CD8-positive, alpha-beta memory T cell (primary cell): ENCODE measurements at places on chromosomes 4 and X. TPM values are rescaled to one million over a fixed set of nuclear protein-coding genes. Genes with fewer than 3 reads are reported as not detected.

COX7B gene
- 348 TPM for total RNA-seq

DNA sequence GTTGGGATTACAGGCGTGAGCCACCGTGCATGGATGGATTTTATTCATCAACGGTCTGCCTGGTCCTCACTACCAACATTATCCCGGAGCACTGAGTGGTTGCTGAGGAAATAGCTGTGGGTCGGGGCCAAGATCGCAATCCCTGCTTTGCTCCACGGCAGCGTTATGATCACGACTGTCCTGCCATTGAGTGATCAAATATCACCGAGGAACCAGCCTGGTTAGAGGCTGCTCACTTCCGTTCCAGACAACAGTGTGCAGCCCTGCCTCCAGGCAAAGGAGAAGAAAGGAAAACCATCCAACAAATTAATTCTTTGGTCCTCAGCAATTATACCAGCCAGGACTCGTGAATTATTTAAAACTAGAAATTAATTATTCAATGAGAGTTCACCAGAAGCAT is 70.6 kb upstream of the TBL1X start:
- no peak for DNase-seq

DNA sequence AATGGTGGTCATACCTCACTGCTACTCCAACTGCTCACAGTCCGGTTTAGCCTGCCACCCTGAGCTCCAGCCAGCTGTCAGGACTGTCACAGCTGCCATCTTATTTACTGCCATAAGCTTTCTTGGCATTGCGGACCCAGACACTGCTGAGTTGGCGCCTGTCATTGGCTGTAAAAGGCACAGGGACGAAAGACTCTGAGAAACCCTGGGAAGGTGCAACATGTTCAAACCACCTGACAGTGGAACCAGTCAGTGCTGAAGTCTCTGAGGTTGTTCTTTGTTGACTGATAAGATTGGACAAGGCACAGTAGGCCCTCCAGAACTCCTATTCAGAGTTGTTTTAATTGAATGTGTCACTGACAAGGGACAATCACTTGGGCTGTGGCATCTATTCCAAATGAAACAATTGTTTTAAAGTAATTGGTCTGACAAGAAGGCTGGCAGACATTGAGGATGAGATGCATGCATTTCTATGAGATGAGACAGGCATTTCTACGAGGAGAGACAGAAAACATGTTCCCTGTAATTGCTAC is 927.8 kb downstream of the STPG2 start:
- no peak for DNase-seq

DNA sequence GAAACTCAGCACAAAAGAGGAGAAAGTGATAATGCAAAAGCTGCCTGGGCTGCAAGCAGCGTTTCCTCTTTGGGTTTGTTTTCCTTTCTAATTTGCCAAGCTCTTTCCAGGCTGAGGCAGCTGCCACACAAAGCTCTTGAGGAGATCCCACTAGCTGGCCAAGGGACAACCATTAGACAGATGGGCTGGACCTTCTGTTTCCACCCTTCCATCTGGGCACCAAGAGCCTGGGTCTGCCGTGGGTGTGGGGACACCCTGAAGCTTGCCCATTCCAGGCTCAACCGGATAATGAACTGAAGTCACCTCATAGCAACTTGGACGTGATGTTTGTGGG is 194.6 kb upstream of the C1QTNF7 start:
- DNase-seq, result no peak

- no peak for DNase-seq
Observed at GRCh38 chrX:53599781-53600396, 86.6 kb downstream of the HUWE1 start.

DNA sequence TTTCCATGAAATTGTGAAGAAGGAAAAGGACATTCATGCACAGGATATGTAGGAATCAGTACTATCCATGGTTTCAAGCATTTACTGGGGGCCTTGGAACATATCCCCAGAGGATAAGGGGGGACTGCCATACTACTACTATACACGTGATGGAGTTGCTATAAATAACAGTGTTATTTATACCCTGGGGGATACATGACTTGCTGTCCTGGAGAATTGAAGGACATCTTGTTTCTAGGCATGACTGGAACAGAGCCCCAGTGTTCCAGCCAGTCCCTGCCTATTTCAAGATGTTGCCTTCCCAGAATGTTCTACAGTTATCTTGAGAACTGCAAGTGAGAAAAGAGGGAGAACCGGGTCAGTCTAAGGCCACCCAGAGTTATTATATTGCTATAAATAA is 39.6 kb upstream of the ZNF81 start:
- no peak for DNase-seq

DNA sequence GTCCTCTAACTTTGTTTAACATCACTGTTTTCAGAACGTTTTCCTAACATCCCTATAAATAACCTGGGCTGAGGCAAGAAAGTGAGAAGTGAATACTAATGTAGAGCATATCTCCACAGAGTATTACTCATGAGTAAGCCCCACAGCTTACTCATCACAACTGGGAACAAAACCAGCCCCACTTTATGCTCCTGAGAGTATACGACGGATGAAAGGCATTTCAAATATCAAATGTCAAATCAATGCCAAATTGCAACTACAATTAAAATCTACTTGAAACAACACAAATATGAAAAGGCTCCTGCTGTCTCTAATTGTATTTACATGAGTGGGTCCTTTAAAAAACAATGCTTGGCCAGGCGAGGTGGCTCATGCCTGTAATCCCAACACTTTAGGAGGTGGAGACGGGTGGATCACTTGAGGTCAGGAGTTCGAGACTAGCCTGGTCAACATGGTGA is 41.2 kb downstream of the SH3RF1 start:
- no peak for DNase-seq

DNA sequence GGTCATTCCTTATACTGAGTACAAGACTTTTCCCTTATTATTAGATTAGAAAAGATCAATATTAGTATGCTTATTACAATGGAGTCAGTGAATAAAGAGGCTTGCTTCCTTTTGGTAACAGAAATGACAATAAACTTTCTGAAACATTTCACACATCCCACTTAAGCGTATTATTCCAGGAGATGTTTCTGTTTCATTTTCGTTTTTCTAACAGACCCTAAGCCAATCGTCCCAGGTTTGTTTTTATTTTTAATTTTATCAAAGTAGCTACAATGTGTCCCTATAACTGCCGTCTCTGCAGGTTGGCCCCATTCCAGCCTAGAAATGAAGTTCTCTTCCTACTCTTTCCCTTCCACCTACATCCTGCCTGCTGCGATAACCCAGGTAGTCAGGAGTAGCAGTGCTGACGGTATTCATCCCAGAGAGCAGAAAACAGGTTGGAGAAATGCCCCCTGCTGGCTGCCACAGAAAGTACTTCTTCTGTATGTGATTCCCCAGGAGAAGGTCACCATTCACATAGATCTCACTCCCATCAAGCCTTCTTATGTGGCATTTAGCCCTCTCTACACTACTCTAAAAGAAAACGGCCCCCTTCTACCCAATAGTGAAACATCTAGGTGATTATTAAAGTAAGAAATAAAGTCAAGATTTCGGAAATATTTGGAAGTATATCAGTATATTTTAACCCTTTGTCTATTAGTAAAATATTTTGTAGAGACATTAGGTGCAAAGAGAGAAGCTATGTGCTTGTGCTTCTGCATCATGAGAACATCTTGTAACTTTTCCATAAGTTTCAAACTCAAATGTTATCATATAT is 40.4 kb downstream of the ENPEP start:
- peak; percentile 76 for DNase-seq

DNA sequence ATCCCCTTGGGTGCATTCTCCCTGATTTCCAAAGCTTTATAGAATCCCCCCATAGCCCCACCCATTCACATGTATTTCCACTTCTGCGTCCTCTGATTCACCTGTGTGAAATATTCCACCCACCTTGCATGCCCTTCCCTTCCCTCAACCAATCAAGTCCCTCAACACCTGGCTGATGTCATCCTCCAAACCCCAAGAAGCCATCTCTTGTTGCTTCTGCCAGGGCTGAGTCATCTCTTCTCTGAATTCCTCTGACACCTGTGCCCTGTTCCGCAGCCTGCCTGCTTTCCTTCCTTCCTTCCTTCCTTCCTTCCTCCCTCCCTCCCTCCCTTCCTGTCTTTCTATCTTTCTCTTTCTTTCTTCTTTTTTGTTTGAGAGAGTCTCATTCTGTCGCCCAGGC is 9.9 kb downstream of the CRMP1 start:
- DNase-seq, result no peak

DNA sequence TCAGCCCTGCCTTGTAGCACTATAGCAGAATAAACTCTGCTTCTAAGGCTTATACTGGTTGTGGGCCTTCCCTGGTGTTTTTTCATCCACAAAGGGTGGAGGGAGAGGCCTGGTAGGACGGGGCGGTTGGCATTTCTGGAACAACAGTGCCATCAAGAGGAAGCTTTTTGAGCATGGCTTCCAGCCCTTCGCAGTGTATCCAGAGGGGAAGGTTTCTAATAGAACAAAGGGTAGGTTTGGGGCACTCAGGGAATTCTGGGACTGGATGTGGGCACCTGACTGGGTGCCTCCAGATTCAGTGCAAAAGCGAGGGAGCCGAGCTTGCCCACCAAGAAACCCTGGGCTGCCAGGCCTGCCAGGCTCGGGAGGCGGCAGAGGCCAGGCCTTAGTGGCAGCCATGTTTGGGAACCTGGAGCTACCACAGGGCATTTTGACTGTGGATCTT is 229.6 kb upstream of the AGTR2 start:
- DNase-seq, result no peak

DNA sequence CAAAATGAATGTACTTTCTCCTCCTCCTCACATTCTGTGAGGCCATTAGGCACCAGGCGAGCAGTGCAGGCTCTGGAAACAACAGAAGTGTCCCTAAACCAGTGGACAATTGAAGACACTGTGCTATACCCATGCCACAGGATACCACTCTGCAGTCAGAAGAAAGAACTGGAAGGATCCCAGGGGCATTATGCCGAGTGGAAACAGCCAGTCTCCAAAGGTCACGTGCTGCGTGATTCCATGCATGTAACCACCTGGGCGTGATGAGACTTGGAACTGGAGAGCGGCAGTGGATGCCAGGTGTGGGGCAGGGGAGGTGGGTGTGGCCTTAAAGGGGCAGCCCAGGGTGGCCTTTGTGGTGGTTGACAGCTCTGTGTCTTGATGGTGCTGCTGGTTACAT is 139.4 kb downstream of the EVC2 start:
- DNase-seq, result no peak

GRCh38 chr4:19727141-19727540 is 524.6 kb upstream of the SLIT2 start:
- DNase-seq, result no peak

- no peak for DNase-seq
Observed at GRCh38 chrX:47743504-47743903, 84.5 kb upstream of the UXT start.
